SHP77 (cell line): ENCODE measurements at places on chromosomes 3 and 15.

DNA sequence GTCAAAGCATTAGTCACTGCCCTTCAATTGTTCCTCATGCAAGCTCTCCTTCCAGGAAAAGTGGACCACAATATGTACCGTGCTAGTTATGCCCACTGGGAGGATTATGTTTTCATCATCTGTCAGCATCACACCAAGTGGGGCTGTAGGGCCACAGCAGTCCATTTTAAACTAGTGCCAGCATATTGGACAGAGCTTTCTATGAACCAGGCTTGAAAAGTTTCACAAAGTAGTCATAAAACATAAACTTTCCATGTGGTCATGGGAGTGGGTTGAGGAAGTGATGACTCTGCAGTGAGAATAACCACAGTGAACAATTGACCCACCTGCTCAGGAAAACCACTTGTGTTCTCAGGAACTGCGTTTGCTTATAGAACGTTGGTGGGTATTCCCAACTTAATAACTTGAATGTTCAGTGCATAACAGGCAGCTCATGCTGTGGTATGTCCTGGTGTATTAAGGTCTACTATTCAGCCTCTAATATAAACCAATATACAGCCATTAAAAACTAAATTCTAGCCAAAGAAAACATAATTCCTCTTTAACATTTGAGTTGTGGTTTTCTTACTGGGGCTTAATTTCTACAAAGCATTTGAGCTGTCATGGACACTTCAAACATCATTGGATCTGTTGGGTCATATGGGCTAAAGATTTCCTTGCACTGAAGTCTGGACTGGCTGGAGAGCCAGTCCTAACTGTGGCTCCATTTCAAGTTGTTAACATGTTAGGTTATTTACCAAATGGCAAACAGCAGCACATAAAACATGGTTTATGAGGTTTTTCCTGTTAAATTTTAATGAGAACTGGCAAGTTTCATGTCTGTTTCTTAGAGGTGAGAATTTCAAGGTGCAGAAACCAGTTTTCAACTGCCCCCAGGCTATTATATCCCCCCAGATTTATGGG lies 274.1 kb downstream of the OTOL1 start:
- no peak for DNase-seq

- DNase-seq = no peak
Measured at GRCh38 chr3:124478830-124479229, 251.4 kb upstream of the UMPS start.

DNA sequence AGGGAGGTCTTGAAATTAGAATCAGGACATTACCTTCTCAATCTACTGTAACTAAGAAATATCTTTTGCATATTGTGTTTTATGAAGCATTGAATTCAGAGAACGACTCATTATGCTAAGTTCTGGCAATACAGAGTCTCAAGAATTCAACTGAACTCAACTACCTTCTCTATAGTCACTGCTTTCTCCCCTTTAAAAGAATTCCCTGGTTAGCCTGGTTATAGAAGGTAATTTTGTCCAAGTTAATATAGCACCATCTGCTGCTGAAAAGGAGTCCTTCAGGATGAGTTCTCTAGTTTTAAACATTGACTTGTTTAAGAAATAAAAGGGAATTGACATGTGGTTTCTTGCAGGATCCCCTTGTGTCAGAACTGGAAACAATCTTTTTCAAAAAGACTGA lies 60.2 kb downstream of the IL16 start:
- no peak for DNase-seq

- no peak for DNase-seq
Measured at GRCh38 chr3:10565814-10566213, 60.4 kb upstream of the ATP2B2 start.

DNA sequence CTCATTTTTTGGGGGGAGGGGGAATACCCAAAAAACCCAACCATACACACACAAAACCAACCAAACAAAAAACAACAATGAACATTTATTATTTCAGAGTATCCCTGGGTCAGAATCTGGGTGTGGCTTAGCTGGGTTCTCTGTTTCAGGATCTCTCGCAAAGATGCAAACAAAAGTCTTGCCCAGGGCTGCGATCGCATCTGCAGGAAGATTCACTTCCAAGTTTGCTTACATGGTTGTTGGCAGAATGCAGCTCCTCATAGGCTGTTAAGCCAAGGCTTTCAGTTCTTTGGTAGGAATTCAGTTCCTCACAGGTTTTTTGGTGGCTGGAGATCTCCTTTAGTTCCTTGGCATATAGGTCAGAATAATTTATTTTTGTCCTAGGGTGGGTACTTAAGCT lies 13.7 kb upstream of the ARIH1 start:
- DNase-seq = no peak

GRCh38 chr15:96764501-96764900 lies 434.0 kb downstream of the NR2F2 start:
- no peak for DNase-seq

- peak; percentile 18 for DNase-seq
Measured at GRCh38 chr3:167913219-167913835, 177.8 kb downstream of the SERPINI1 start.

GRCh38 chr3:68135067-68135466 lies 480.7 kb upstream of the SUCLG2 start:
- no peak for DNase-seq

DNA sequence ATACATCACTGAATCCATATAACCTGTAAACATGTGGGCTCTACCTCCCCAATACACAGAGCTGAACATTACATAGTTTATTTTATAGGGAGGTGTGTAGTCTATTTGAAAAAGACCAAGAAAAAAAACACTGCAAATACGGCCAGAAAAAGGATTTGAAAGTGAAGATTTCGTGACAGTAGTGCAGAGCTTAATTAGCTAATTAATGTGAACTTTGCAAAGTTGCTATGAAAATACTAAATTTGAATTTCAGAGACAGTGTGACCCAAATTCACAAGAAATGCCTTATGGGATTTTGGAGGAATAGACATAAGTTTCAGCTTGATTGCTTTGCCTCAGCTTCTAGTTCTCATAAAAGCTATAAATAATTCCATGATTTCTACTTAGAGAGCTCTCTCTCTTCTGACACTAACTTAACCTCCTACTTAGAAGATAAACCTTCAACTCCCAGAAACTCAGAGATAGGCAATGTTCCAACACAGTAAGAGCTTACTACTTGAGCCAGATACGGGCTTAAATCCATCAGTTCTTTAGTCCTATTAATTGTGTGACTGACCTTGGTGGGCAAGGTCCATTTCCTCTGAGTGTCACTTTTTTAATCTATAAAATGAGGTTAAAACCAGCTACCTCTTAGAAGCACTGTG lies 87.3 kb upstream of the THBS1 start:
- no peak for DNase-seq

DNA sequence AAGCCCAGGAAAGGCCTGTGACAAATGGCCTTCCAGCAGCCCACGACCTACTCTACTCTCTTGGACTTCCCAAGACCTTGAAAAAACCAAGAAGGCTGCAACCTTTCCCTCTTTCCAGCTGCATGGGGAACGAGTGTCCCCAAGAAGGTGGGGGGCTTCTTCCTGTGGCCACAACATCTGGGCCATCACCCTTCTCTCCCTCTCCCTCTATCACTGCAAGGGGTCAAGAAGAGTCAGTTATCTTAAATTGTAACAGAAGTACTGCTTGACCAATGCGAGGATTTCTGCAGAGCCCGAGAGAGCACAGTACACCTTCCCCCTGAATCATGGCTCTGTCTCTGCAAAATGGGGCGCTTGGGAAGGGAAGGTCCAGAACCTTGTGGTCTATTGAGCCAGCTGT lies 63.7 kb upstream of the ACAN start:
- no peak for DNase-seq

DNA sequence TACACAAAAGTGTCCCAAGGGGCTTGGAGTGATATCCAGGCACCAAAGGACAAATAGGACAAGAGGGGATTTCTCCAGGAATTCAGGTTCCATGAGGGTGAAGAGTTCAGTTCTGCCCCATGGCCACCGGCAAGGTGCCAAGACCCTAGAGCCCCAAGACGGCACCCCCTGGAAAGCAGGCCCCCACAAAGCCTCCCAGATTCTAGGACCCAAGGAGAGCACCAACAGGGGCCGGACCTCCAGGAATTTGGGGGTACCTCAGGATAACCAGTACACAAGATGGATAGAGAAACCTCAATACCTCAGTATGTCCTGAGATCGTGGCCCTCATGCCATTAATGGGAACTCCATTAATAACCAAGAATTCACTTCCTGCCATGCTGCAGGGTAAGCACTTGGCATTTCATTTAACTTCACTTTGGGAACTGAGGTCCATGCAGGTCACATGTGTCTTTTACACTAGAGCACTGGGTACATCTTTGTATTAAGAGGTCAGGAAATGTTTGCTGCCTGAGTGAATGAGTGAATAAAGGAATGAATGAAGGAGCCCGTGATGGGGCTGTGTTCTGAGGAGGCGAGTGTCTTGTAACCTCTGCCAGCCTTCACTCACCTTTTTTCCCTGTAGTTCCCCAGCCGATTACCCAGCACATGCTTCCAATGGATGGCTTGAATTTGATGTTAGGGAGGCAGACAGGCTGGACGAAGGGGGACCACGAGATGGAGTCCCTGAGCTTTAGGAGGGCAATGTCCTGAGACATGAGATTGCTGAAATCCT lies 15.5 kb upstream of the PRSS50 start:
- DNase-seq = no peak

- DNase-seq = no peak
Measured at GRCh38 chr15:39433376-39433775, 147.5 kb upstream of the THBS1 start.

- no peak for DNase-seq
Measured at GRCh38 chr3:72147600-72147999, 362.7 kb upstream of the PROK2 start.

- DNase-seq = no peak
Measured at GRCh38 chr3:82208002-82208710, 446.7 kb upstream of the GBE1 start.
